ENCODE measurements at places on chromosomes 1 and 21.
A peak's percentile ranks its signal among the peaks of the same experiment; 100 is the strongest.

GRCh38 chr1:185862235-185862634 lies 128.0 kb downstream of the HMCN1 start:
- DNase-seq = no peak

GRCh38 chr1:222970040-222970439 lies 155.2 kb downstream of the DISP1 start:
- no peak for DNase-seq

GRCh38 chr1:183946320-183946613 lies 91.3 kb downstream of the COLGALT2 start:
- DNase-seq = no peak

- DNase-seq = peak; percentile 97
Measured at GRCh38 chr21:46060596-46061061, 37.3 kb upstream of the COL6A2 start.

DNA sequence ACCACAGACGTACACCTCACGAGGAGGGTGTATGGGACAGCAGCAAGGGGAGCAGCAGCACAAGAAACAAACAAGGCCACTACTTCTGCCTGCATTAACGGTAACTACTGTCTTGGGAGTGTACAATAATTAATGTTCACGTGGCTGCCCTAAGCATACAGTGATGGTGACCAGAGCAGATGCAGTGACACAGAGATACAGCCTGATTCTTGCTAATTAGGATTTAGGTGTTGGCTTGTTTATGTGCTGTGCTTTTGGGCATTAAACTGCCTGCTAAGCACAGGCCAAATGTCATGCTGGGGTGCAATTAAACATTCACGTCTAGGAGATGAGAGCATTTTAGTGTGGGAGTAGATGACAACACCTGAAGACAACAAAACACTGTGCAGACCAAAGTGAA lies 7.2 kb downstream of the ZNF669 start:
- no peak for DNase-seq

GRCh38 chr1:29970747-29971325 lies 734.5 kb downstream of the PTPRU start:
- no peak for DNase-seq

GRCh38 chr1:40352126-40352525 lies 21.4 kb upstream of the SMAP2 start:
- no peak for DNase-seq

- DNase-seq = peak; percentile 12
Measured at GRCh38 chr1:95384567-95384966, 150.6 kb downstream of the RWDD3 start.

- no peak for DNase-seq
Measured at GRCh38 chr1:38173157-38173831, 126.7 kb upstream of the POU3F1 start.

GRCh38 chr1:151294742-151295462 lies 12.8 kb downstream of the ZNF687 start:
- no peak for DNase-seq

GRCh38 chr1:8423692-8424538 lies 106.0 kb downstream of the SLC45A1 start:
- DNase-seq = peak; percentile 67

DNA sequence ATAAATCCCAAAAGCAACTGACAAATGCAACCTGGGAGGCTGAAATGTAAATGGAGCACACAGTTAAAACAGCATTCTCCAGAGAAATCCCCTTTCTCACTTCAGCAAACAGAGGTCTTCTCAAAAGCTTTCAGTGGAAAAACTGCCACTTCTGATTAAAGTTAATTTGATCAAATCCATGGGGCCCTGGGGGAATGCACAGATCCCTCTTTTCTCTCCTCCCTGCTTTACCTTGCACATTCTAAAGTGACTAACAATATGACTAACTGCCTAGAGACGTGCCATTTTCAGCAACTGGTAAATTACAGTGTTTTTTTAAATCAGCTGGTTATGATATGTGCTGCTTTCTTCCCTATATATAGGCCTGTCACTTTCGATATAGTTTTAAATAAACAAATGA lies 142.5 kb downstream of the RERE start:
- no peak for DNase-seq

DNA sequence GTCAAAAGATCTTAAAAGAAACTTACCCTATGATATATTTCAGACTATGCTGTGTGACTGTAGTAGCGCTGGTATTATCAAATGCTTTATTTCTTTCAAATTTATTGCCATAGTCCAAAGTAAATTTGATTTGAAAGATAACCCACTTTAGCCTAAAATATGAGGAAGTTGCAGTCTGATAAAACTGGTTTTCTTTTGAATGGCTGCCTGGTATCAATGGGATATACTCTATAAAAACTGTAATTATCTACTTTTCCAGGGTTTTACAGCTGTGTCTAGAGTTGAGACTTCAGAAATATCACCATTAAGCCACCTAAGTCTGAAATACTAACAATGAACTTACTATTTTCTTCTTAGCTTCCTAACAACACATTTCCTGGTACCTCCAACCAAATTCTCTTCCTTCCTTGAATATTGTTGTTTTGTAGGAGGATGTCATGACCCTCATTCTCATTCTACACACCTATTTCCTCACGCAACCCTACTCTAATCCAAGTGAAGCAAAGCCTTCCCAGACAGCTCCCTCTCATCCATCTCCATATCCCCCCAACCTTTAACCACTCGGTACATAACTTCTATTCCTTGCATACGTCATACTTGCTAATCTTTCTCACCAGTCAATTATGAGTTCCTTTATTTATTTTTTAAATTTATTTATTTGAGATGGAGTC lies 17.0 kb downstream of the KDM5B start:
- DNase-seq = no peak

- no peak for DNase-seq
Measured at GRCh38 chr1:218473522-218473921, 128.4 kb downstream of the TGFB2 start.

GRCh38 chr1:236888903-236889302 lies 93.8 kb downstream of the MTR start:
- DNase-seq = no peak

DNA sequence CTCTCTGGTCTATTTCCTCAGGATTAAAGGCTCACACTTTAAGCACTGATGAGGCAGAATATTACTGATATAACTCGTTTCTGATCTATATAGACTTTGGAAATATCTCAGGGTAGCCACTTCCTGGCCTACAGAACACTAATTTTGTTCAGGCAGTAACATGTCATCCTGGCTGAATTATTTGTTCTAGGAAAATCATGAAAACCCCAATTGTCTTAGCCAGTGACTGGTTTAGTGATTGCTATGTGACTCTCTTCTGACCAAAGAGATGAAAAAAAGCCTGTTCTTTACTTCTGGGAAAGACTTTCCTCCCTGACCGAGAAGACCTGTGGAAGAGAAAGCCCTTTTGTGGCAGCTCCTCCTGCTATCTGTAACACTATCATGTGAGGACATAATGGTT lies 453.7 kb downstream of the SETD4 start:
- no peak for DNase-seq

- no peak for DNase-seq
Measured at GRCh38 chr1:214712737-214713136, 109.7 kb downstream of the CENPF start.

DNA sequence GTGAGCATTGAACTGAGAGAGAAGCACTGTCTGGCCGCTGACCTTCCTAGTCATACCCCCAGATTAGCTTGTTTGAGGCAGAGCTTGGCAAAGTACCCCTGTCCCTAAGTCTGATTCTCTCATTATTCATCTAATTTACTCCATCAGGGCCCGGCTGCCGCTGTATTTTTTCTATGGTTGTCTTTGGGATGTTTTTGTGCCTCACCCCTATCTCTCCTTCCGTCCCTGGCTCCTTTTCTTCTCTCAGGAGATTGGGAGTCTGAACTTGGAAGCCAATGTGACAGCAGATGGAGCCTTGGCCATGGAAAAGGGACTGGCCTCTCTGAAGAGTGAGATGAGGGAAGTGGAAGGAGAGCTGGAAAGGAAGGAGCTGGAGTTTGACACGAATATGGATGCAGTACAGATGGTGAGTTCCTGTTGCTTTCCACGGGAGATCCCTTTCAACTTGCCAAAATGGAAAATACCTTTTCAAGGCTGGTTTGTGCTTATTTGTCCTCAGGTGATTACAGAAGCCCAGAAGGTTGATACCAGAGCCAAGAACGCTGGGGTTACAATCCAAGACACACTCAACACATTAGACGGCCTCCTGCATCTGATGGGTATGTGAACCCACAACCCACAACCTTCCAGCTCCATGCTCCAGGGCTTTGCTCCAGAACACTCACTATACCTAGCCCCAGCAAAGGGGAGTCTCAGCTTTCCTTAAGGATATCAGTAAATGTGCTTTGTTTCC lies 53.9 kb downstream of the LAMC2 start:
- DNase-seq = no peak

DNA sequence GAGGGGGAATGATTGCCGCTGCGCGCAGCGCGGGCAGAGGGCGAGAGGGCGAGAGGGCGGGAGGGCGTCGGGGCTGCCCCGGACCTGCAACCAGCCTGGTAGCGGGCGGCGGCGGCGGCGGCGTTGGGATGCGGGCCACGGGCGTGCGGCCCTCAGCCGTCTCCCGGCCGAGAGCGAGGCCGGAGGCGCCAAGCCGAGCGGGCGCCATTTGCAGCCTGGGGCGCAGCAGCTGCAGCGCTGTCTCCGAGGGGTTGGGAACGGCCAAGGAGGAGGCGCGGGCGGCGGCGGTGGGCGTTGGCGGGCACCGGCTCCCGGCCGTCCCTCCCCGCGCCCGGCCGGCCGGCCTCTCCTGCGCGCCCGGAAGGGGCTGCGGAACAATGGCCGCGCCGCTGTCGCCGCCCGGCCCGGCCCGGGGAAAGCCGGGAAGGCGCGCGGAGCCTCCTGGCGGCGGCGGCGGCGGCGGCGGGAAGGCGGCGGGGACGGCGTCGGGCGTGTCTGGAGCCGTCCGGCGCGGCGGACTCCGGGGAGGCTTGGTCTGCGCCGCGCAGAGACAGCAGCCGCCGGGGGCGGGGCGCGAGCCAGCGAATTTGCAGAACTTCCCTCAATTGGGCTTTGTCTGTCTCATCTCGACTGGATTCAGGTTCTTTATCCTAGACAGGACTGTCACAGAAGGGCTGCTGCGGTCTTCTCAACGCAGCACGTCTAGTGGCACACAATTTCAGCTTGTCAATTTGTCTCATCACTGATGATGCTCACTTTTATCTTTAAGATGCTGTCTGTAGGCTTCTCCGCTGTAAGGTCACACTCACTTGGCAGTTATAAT lies 35.7 kb downstream of the ZBTB8B start:
- DNase-seq = peak; percentile 67

- DNase-seq = no peak
Measured at GRCh38 chr1:40530735-40531380, 579 bp upstream of the ZNF684 start.

DNA sequence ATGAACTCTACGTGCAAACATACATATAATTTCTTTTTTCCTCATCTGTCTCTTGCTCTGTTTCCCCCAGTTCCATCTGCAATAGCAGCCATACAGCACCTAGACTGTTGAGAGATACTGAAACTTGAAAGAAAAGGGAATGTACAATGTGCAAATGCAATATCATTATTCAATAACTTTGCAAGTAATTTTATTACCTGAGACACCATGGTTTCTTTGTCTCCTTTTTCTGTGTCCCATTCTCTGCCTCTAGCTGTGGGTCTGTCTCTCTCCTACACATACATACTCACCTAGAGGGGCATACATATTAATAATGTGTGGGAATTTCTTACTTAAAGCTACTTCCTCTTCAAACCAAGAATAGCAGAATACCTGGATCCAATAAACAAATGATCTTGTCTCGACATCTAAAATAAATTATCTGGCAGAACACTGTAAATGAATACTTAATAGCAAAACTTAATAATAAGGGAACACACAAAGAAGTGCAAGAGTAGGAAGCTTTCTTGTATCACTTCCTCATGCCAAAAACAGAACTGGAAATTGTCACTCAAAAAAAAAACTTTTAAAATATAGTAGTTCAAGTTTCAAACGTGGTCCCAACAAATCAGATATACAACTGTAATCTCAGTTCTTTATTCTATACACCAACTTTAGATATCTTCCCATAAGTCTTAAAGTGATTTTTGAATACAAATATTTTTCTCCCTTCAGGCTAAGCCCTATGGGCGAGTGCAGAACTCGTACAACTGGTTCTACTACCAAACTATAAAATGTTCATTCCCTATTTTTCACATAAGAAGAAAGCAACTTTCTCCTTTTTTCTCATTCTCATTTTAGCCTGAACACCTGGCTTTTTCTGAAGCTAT lies 194.6 kb downstream of the NRIP1 start:
- no peak for DNase-seq

DNA sequence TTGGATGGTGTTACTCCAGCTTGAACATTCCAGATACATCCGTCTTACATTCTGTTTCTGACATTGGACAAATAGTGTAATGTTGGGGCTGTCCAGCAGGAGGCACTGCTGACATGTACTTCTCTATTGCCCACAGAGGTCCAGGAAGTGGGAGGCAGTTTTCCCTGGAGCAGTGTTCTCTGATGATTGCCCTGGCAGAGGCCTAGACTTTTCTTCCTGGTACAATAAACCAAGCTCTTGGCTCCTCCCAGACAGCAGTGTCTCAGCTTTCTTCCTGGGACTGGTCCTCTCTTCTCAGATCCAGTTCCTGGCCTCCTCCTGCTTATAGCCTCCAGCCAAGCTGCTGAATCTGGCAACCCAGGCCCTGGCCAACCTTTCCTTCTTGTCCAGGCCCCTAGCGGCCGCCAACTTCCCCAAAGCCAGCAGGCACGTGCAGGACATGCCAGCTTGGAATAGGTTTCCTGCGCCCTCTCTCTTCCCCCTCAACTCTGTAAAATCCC lies 14.9 kb upstream of the IFNLR1 start:
- peak; percentile 94 for DNase-seq

DNA sequence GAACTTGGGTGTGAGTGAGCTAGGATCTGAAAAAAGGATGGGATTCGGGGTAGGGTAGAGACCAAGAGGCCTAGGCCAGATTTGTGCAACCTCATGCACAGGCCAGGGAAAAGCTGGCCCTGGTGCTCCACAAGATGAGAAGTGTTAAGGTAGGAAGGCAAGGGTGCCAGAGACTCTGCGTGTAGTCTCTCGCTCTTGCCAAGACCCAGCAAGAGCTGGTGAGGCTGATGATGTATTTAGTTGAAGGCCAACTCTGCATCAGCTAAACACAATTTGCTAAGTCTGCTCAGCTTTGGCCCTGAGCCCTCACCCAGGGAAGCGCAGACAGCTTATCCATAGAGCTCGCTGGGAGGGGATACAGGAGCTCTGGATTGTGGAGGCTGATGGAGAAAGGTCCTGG lies 26.6 kb upstream of the SOX13 start:
- DNase-seq = peak; percentile 96

DNA sequence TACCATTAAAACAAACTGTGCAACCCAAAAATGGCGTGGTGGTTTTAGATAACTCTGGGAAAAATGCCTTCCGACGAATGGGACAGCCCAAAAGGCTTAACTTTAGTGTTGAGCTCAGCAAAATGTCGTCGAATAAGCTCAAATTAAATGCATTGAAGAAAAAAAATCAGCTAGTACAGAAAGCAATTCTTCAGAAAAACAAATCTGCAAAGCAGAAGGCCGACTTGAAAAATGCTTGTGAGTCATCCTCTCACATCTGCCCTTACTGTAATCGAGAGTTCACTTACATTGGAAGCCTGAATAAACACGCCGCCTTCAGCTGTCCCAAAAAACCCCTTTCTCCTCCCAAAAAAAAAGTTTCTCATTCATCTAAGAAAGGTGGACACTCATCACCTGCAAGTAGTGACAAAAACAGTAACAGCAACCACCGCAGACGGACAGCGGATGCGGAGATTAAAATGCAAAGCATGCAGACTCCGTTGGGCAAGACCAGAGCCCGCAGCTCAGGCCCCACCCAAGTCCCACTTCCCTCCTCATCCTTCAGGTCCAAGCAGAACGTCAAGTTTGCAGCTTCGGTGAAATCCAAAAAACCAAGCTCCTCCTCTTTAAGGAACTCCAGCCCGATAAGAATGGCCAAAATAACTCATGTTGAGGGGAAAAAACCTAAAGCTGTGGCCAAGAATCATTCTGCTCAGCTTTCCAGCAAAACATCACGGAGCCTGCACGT lies 82.1 kb downstream of the PRDM2 start:
- DNase-seq = no peak

All from MG63 (cell line).